ENCODE measurements at places on chromosomes 6 and 20. TPM values are rescaled to one million over a fixed set of nuclear protein-coding genes. Genes with fewer than 3 reads are reported as not detected.

DNA sequence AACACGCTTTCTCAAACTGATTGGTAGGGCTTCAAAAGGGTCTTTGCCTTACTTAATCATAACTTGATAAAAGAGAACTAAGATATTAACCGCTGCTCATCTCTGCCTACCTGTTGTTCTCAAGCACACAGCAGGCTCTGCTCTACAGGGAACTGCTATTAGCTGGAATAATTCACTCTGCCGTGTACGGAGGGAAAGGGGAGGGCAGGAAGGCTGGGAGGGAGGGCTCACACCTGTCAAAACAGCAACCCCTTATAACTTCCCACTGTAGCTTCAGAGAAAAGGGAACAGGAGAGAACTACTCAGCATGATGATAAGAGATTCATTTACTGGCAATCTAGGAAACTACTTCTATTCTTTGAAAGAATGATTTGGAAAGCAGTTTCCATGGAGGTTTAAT lies 75.1 kb downstream of the ZMYND8 start:
- no peak overlapping the region for H3K4me3 ChIP-seq
- no peaks in the 10 kb centered on the region for H3K27me3 ChIP-seq
- H3K4me1 ChIP-seq = peaks cover 15% of the 10 kb centered on the region
- peaks cover 81% of the 10 kb centered on the region for H3K36me3 ChIP-seq
- H3K27ac ChIP-seq = no peak overlapping the region

- H3K4me1 ChIP-seq = peaks cover 65% of the 10 kb centered on the region
- no peaks in the 10 kb centered on the region for H3K27me3 ChIP-seq
- DNase-seq = no peak
- H3K36me3 ChIP-seq = peaks cover 57% of the 10 kb centered on the region
- peak overlapping the region; percentile 29 for H3K4me3 ChIP-seq
- H3K27ac ChIP-seq = peak overlapping the region; percentile 66
Observed at GRCh38 chr20:53579266-53579580, 14.4 kb downstream of the ZNF217 start.

DNA sequence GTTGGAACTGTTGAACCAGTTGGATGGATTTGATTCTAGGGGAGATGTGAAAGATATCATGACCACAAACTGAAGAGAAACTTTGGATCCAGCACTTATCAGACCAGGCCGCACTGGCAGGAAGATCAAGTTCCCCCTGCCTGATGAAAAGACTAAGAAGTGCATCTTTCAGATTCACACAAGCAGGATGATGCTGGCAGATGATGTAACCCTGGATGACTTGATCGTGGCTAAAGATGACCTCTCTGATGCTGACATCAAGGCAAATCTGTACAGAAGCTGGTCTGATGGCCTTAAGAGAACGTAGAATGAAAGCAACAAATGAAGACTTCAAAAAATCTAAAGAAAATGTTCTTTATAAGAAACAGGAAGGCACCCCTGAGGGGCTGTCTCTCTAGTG lies 72.8 kb upstream of the CDYL start:
- no peak overlapping the region for H3K4me3 ChIP-seq
- no peak for DNase-seq
- no peak overlapping the region for H3K27ac ChIP-seq

DNA sequence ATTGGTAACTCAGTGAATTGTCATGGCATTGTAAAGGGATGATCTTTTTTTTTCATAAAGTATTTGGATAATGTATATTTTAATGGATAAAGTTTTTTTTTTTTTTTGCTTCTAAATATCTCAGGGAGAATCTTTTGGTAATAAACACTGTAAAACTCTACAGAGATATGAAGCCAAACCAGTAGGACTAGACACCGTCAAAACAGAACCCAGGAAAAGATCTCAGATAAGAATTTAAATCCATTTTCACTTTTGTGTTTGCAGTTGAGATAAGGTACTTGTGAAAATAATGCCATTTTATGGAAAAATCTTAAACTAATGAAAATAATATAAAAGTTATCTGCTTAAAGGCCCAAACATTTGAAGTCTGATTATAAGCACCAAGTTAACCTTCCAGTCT lies 27.0 kb downstream of the FAM83B start:
- H3K27ac ChIP-seq = no peak overlapping the region
- no peak for DNase-seq
- H3K36me3 ChIP-seq = no peaks in the 10 kb centered on the region
- H3K4me1 ChIP-seq = no peaks in the 10 kb centered on the region
- H3K4me3 ChIP-seq = no peak overlapping the region

DNA sequence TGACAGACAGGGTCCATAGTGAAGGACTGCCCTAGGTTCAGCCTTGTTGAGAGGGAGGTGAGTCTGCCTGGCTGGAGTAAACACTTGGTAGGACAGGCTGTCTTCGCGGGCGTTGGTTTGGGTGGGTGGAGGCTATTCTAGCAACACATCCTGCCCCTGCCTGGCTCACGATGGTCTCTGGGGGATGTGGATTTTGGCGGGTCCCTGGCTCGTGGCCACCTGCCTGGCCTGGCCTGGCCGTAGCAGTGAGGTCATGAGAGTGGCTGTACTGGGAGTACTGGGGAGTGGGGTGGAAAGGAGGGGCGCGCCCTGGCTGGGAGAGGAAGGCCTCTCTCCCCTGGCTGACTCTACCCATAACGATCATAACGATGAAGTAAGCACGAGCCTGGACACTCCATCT lies 30.2 kb upstream of the MRPS18A start:
- no peaks in the 10 kb centered on the region for H3K27me3 ChIP-seq
- H3K27ac ChIP-seq = peak overlapping the region; percentile 90
- H3K4me3 ChIP-seq = no peak overlapping the region
- DNase-seq = peak; percentile 89

DNA sequence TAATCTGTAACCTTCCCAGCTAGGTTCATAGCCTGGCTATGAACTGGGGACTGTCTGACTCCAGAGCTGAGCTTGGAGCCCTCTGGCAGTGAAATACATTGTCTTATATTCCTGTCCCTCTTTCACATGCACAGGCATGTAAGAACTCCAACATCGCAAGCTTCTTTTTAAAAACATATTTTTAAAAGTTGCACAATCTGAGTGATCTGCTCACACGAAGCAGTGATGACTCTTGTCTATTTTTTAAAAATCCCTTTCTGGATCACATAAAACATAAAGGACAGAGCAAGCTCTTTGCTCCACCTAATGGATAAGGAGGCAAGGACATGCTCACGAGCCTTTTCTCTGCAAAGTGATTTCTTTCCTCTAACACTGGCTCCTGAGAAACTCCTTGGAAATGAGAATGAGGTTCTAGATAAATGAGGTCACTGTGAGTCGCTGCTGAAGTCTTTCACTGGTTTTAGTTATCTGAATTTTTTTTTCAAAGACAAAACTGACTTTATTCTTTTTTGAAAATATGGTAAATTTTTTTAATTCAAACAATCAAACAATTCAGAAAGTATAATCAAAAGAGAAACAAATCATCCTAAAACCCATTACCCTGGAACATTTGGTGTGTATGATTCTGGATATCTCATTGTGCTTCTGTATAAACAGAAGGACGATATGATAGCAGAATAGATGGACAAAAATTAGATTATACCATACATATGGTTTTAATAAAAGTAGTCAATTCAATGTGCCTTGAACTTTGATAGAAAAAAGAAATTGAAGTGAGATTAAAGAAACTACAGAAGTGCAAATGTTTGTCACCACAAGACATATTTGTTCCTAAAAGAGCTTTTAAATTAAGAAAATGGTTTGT lies 30.8 kb downstream of the IL20RA start:
- no peaks in the 10 kb centered on the region for H3K36me3 ChIP-seq
- H3K4me3 ChIP-seq = no peak overlapping the region
- no peak for DNase-seq
- H3K27ac ChIP-seq = no peak overlapping the region

The ENTPD6 gene
- 106 TPM for total RNA-seq
